ENCODE measurements at places on chromosomes 12 and 14.

GRCh38 chr14:73685328-73685727 lies 28.9 kb downstream of the PNMA1 start:
- DNase-seq, result no peak

- DNase-seq, result no peak
Measured at GRCh38 chr12:15322164-15323061, at the start of gene PTPRO. TSS of gene PTPRO (plus strand) at chr12:15322508.

DNA sequence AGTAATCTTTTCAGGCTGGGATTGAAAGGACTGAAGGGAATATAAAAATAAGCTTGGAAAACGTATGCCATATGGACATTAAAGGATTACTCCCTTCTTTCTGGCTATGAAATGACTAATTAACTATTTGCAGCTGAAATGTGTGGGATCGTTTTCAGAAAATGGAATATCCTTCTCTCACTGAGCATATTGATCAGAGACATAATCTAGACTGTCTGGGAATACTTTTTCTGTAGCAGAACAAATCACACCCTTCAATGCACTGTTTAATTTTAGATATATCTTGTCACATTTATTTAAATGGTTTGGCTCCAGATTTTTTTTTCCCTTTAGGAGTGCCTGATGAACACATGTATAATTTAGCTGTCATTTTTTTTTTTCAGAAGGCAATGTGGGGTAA lies 10.8 kb upstream of the ACTR10 start:
- no peak for DNase-seq

DNA sequence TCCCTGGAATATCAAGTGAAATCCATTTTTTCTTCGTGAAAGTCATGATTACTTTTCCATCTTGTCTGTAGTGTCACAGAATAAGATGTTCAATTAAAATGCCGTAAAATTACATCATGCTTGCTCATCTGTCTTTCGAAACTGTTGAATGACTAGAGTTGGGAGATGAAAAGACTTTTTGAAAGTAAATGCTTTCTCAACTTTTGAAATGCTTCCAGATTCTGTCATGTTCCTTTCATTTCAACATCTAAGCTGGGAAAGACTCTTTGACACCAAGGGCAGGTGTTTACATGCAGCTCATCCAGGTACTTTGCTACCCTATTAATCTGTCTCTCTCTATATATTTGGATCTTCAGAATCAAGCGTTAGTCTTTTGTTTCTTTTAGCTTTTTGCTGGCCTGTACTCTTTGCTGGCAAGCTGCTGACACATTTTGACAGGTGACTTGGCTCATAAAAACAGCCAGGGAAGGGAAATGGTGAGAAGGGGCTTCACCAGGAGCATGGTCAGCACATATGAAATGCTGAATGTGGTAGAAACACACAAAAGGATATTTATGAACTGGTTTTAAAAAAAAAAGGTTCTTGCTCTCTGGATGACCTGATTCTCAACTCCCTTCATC lies 77.0 kb upstream of the METAP2 start:
- no peak for DNase-seq

- no peak for DNase-seq
Measured at GRCh38 chr14:101500061-101500460, 61.2 kb upstream of the DIO3 start.

- DNase-seq, result no peak
Measured at GRCh38 chr14:91029456-91030217, 30.8 kb downstream of the RPS6KA5 start.

GRCh38 chr12:11171969-11172675 lies 1.1 kb downstream of the SMIM10L1 start:
- DNase-seq, result no peak

GRCh38 chr12:53500142-53500775 lies 824 bp upstream of the TARBP2 start:
- DNase-seq, result no peak

DNA sequence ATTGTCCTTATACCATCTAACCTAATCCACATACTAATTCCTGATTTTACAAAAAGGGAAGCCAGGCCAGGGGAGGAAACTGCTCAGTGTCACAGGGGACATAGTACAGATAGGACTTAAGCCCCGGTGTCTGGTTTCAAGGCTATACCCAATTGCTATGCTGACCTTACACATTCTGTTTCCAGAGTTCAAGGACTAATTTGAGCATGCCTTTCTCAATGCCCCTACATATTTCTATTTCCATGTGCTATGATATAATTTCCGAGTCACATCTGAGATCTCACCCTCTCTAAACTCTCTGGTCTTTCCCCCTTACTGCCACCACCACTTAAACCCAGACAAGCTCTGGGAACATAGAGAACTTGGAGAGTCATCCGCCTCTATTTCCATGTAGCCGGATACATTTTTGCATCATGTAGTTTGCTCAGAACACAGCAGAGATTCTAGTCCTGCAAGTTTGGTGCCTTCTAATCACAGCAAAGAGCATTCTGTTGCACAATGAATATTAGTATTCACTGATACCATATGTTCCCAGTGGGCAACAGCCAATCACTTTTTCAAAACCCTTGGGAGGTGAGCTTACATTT lies 34.2 kb downstream of the PPM1H start:
- no peak for DNase-seq

- no peak for DNase-seq
Measured at GRCh38 chr12:65863972-65864371, 39.7 kb downstream of the HMGA2 start.

DNA sequence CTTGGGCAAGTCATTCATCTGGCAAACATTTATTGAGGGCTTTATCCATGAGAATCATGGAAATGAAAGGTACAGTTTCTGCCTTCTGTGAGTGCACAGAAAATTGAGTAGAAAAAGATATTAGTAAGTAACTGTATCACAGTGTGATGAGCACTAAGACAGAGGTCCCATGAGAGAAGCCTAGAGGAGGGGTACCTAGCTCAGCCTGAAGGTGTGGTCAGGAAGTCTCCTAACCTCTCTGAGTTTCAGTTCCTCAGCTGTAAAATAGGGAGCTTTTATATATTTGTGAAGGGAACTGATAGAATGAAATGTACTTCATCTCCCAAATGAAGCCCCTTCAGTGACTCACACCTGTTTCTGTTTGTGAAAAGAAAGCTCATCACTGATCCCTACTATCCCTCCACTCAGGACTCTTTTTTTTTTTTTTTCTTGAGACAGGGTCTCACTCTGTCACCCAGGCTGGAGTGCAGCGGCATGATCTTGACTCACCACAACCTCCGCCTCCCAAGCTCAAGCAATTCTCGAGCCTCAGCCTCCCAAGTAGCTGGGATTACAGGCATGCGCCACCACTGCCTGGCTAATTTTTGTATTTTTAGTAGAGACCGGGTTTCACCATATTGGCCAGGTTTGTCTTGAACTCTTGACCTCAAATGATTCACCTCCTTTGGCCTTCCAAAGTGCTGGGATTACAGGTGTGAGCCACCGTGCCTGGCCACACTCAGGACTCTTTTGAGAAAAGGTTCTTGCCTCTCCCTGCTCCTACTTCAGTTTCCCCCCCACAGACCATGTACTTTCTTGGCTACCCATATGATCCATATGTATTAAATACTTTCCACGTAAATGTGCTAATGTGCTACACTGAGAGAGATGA lies 93.7 kb upstream of the FUT8 start:
- DNase-seq, result no peak

DNA sequence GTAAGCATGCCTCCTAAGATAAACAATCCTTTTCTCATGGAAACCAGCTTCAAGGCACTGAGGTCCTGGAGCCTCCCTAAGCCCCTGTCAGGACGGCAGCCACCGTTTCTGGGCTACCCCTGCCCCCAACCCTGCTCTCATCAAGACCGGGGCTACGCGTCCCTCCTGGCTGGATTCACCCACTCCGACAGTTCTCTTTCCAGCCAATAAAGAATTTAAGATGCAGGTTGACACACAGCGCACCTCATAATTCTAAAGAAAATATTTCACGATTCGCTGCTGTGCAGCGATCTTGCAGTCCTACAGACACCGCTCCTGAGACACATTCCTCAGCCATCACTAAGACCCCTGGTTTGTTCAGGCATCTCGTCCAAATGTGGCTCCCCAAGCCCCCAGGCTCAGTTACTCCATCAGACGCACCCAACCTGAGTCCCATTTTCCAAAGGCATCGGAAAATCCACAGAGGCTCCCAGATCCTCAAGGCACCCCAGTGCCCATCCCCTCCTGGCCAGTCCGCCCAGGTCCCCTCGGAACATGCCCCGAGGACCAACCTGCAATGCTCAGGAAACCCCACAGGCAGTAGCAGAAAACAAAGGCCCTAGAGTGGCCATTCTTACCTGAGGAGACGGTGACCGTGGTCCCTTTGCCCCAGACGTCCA lies 336.3 kb downstream of the TMEM121 start:
- DNase-seq, result no peak

- no peak for DNase-seq
Measured at GRCh38 chr12:44246482-44247105, 410.7 kb downstream of the TMEM117 start.

DNA sequence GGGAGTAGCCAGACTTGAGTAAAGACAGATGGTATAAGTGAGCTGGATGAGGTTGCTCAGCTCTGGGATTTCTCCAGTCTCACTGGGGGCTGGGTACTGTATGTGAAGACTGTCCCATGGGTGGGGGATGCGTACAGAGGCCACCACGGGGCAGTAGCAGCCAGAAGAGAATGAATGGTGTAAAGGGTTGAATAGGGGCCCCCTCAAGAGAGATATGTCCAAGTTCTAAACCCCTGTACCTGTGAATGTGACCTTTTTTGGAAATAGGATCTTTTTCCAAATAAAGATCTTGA lies 21.8 kb upstream of the BCDIN3D start:
- DNase-seq, result no peak

DNA sequence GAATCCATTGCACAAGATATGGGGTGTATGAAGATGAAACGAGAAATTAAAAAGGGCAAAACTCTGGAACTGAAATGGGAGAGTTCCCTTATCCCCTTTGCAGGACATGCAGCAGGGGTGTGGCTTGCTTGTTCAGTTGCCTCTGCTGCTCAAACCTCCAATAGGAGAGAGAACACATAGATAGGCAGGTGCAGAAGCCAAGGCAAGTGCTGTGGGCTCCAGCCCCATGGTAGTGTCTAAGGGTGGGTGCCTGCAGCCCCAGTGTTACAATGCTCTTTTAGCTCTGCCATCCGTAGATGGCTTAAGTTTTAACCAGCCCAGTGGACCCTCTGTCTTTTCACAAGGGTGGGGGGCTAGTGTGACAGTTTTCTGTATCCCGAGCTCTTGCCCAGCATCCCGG lies 69.7 kb downstream of the CMAS start:
- DNase-seq, result no peak

DNA sequence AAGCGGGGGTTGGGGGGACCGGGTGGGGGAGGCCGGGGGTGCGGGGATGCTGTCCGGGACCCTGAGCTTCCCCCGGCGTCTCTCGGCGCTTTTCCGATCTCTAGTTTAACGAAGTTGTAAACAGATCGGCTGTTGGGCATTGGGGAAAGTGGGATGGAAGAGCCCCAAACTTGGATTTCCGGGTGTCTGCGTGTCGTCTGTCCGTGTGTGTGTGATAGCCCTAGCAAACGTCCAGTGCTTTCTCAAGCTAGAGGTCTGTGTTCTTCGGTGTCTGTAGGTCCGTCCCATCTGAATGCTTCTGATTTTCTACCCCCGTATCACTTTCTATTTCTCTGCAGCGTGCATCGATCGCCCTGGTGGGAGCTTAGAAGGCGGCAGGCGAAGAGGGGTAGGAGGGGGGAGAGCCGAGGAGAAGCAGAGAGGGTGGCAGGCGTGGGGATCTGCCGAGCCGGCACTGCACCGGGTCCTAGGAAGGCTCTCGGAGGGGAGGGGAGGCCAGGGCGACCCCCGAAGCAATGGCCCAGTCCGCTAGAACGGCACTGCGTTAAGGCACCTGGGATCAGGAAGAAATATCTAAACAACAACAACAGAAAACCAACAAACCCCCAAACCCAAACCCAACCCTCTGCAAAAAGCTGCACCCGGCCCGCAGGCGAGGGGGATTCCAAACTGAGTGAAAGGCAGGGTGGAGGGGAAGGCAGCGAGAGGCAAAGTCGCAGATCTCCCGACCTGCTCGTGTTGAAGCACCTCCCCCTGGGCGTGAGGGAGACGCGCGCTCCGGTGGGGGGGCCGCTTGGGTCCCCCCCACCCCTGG lies 1.0 kb downstream of the KCNA1 start:
- peak; percentile 50 for DNase-seq

DNA sequence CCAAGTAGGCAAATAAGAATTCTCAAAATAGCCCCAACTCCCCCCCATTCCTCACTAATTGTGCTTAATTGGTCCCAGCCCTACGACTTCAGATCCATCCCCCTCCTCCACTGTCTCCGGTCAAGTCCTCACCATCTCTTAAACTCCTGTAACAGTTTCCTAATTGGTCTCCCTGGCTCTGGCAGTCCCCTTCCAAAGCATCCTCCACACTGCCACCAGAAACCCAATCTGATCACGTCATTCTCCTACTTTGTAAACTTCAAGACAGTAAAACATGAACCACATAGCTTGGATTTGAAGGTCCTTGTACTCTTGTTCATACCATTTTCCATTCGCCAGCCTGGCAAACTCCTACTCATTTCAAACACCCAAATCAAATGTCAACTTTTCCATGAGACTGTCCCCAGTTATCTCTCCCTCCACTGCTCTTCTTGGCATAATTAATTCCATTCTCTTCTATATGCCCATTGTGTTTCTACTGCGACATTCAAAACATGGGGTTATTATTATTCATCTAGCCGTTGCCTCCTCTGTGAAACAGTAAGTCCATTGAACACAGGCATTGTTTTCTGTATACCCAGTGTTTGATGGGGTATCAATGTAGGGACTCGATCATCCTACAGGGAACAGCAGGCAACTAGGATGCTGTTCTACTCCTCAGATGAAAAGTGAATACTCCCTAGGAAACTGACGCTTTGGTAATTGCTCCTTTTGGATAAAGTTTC lies 104.6 kb downstream of the EGLN3 start:
- DNase-seq, result no peak

GRCh38 chr12:76030341-76031080 lies 1.1 kb downstream of the PHLDA1 start:
- DNase-seq, result peak; percentile 29

DNA sequence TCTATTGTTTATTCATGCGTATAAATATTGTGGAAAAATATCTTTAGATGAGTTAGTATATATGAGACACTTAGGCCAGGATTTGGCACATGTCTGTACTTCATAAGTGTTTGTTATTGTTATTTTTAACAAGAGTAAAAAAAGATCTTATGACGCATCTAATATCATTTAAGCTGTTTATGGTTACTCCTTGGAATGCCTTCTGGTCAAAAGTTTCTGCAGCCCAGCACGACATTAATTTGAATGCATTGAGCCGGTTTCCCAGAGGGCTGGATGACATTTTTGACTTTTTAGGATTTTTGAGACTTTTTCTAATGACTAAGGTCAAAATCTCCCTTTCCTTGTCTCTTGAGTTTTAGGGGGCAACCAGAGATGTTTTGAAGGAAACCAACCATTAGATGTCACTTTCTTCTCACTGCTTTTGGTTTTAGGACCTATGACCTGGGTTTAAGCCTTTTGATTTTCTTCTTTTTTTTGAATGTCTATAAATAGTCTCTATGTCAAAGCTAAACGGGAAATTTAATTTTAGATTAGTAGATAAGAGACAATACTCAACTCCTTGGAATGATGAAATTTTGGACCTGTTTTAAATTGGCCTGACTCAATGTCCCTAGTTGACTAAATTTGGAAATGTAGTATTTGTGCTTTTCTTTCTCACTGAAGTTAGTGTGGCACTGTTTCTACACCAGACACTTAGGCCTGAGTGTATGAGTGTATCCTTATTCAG lies 215.5 kb downstream of the AEBP2 start:
- DNase-seq, result no peak

Data from GM12892 (cell line).